Mesothelial cell of epicardium (in vitro differentiated cells): ENCODE measurements at places on chromosomes 3 and 15. TPM values are rescaled to one million over a fixed set of nuclear protein-coding genes. Genes with fewer than 3 reads are reported as not detected.

Gene SLC12A1
- total RNA-seq = 0.13 to 0.31 TPM (median 0.14 TPM) in 3 replicates

Gene HES1
- 99.9 to 108 TPM (median 104 TPM) in 3 replicates for total RNA-seq

DNA sequence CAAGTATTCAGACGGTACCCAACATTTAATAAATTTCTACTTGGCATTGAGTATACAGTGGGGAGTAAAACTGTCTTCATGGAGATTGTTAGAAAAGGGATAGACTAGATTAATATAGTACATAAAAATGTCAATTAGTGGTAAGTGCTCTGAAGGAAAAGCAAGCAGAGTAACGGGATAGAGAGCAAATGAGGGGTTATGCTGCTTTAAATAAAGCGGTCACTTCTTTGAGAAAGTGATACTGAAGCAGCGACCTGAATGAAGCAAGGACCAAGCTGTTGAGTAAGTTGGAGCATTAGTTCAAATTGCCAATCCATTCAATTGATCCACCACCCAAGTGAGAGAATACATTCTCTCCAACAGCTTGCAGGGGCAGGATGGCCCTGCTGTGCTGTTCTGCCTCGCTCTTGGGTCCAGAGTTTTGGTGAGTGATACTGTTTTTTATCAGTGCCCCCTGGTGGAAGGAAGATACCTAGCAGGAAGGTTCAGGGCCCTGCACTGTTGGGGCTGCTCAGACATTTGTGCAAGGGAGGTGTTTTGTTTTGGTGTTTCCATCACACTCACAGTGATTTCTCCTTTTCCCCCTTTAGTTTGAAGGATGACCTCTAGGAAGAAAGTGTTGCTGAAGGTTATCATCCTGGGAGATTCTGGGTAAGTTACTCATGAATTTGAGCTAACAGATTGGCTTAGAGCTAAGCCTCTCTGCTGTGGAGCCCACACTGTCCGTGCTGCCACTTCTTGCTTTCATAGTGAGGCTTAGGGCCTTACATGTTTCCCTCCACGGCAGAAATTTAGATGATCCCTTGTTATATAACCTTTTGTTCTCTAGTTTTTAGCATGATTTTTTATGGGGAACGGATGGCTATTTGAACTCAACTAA, 69.0 kb downstream of the RAB7A start:
- no peak for DNase-seq

GRCh38 chr15:95262866-95263564, 1031.7 kb downstream of the MCTP2 start:
- no peak for DNase-seq

- DNase-seq = peak; percentile 63
Observed at GRCh38 chr3:57227930-57228751, 612 bp downstream of the APPL1 start.

- no peak for DNase-seq
Observed at GRCh38 chr3:108099244-108099643, 8.4 kb upstream of the CD47 start.

GRCh38 chr15:64901914-64902313, 9.8 kb upstream of the ANKDD1A start:
- no peak for DNase-seq

GRCh38 chr15:39585389-39585841, 4.5 kb downstream of the THBS1 start:
- DNase-seq = no peak

- DNase-seq = no peak
Observed at GRCh38 chr3:131338948-131339640, 42.5 kb upstream of the NUDT16 start.

- DNase-seq = no peak
Observed at GRCh38 chr15:71294911-71295602, 179.8 kb downstream of the THSD4 start.

- no peak for DNase-seq
Observed at GRCh38 chr15:25501828-25502446, 63.1 kb upstream of the UBE3A start.

- no peak for DNase-seq
Observed at GRCh38 chr15:94305133-94305532, 73.8 kb downstream of the MCTP2 start.

DNA sequence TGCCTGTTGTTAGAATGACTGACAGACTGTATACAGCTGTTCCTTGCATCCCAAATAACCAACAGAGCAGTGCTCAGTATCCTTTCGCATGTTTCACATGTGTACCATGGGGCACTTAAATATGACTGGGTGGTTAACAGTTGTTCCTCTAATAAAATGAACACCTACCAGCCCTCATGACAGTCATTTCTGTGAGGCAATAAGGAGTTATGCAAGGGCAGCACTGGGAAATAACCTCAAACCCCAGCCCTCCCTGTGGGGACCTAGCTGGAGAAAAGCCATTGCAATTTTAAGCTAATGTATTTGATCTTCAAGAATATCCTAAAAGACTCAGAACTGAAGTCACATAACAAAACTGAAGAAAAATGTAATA, 7.3 kb downstream of the RFT1 start:
- no peak for DNase-seq

DNA sequence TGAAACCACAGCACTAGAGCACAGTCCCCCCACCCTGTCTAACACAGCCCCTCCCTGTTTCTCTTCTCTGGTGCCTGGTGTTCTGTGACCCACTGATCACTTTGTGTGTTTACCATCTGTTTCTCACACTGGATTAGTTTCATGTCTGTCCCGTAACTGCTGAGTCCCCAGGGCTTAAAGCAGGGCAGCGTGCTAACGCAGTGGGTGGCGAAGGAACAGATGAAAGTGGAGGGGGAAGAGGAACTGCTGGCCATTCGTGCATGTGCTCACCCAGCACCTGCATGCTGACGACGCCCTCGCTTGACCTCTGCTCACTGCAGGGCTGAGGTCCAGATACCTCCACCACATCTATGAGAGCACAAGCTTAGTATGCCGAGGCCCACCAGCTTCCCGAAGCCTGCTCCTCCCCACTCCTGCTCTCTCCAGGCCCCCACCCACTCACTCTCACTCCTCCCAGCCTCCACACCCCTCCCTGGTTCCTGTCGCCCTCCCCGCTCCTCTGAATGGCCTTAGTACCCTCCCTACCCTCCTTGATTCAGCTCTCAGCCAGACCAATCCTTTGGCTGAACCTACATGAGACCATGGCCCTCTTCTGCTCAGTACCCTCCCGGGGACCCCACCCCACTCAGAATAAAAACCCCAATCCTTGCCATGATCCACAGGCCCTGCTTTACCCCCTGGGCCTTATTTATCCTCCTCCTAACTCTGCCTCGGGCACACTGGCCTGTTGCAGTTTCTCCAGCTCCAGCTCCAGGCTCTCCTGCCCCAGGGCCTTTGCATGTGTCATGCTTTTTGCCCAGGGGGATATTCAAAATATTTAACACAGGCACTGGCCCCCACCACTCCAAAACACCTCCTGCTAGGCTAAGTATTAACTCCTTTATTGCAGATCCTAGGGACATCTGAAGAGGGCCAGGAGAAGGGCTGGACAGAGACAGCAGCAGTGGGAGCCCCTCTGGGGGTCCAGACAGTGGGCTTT, 15.1 kb upstream of the IQSEC1 start:
- DNase-seq = no peak

- DNase-seq = no peak
Observed at GRCh38 chr3:58336135-58336882, 3.6 kb downstream of the PXK start.
